ENCODE measurements at places on chromosomes 6 and 20.

DNA sequence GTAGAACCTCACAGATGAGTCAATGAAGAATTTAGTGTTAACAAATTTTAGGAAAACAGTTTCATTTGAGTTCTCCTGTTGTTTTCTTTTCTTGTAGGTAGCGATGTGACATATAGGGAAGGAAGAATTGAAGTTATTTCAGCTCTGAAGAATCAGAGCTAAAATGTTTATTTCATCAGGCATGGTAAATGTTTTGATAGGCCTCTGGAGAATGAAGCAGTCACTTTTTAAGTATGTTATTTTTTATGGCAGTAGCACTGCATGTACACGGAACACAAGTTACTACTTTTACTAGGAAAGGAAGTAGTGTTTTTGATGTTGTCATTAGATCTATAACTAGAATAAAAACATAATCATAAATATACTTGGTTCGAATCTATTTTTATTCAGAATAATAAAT, 1357.3 kb upstream of the CITED2 start:
- no peak for DNase-seq

GRCh38 chr20:33524261-33524660, 34.4 kb downstream of the CBFA2T2 start:
- DNase-seq, result no peak

GRCh38 chr6:130852844-130853554, 25.8 kb downstream of the SMLR1 start:
- no peak for DNase-seq

GRCh38 chr6:27238010-27238983, 9.2 kb upstream of the PRSS16 start:
- DNase-seq, result no peak

DNA sequence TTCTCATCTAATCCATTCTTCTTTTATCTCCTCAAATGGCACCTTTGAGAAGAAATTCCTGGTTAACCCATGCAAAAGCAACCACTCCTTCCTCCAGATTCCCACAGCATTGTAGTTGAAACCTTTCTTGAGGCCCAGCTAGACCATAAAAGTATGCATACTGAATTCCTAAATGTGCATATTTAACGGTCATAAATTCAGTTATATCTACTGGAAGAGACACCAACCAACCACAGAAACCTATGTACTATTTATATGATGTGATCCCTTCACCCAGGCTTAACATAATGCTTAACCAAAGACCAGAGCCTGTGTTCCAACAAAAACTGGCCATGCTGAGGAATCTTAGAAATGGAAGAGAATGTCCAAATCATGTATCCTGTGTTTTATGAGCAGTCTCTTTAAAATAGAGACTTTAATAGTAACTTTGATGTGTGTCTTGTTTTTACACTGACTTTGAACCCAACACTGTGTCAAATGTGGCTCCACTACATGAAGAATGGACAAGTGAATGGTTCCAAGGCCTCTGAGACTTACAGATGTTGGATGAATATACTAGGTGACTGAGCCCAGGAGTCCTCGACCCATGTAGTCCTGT, 11.4 kb upstream of the TAF8 start:
- DNase-seq, result no peak

DNA sequence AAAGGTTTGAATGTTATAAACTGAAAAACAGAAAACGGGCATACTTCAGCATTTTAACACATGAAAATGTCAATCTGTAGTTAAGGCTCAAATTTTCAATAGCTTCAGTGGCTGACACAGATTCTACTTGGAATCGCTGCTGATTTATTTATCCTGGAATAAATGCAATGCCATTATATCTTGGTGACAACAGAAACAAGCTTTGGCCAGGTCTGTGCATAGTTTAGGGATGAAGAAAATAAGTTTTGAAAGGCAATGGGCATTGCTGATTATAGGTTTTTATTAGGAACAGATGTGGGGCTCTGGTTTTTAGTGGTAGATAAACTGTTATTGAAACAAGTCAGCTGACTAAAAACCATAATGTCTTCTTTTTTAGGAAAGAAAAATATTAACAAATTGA, 96.8 kb upstream of the SOX4 start:
- no peak for DNase-seq

- no peak for DNase-seq
These were observed 15.1 kb downstream of the KCNS1 start for GRCh38 chr20:45085867-45086266.

DNA sequence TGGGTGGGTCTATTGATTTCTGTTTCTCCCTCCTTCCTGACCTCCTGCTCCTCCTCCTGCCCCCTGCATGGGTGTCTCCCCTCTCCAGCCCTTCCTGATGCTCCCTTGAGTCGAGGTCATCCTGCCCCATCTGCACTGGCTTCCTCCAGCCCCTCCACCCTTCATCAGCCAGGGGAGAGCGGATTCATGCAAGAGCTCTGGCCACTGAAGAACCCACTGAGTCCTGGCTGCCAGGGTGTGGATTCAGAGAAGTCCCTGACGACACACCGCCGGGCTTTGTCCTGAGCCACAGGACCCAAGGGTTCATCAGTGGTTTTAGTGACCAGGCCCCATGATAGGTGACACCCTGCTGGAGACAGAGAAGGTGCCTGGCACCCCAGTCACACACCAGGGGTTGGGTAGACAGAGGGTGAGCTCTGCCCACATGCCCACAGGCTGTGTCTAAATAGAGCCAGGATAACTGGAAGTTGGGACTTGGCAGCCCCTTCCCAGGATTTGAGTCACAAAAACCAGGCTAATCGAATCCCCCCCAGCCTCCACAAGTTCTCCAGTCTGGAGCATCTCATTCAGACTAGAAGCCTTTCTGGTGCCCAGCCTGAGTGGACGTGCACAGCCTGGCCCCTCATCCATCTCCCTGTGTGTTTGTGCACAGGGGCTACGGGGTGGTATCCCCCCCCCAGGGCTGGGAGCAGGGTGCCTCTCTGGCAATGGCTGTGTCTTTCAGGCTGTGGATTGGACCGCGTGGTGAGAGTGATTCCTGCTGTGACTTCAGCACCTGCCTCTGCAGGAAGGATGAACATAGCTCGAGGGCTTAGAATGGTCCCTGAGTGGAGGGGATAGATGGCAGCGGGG, 1.2 kb downstream of the GFRA4 start:
- no peak for DNase-seq

GRCh38 chr6:19599796-19600464, 237.2 kb upstream of the ID4 start:
- no peak for DNase-seq

DNA sequence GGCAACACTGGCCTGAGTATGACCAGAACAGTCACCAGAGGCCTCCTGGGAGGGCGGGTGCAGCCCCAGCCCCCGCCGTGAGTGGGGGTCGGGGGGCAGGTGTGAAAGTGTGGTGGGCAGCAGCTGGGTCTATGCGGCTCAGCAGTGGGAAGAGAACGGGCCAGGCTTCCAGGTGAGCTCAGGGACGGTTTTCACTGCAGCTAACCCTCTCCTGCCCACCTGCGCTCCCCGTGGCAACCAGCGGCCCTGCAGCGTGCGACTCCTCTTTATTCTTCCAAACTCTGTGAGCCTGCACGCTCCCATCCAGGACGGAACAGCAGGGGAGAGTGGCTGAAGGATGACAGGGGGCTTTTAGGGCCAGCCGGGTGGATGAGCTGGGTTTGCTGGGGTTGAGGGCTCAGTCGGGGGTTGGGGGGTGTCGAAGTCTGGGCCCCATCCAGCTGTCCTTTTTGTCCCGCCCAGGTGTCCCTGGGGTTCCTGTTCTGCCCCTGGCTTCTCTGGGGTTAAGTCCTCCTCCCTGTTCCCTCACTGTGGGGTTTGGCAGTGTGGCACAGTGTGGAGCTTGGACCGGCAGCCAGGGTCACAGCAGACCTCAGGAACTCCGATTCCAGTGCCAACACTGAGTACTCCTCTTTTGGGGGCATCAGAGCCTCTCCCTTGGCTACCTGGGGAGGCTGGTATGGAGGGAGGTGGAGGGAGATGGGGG, 859 bp upstream of the BIRC7 start:
- DNase-seq, result peak; percentile 91

DNA sequence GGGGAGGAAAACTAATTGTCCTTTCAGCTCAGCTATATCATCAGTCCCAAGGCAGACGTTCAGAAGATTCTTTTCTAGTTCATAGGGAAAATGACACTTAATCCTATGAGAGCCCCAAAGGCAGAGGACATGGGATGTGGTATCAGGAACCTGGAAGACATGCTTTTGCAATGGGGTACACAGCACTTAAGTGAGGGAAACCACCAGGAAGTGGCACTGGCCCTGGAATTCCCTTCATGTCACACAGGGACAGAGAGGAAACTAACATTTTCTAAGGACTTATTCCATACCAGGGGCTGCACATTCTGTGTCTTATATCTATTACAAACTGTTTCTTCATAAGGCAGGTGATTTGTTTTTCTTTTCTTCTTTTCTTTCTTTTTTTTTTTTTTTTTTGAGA, 28.2 kb downstream of the VPS52 start:
- no peak for DNase-seq

DNA sequence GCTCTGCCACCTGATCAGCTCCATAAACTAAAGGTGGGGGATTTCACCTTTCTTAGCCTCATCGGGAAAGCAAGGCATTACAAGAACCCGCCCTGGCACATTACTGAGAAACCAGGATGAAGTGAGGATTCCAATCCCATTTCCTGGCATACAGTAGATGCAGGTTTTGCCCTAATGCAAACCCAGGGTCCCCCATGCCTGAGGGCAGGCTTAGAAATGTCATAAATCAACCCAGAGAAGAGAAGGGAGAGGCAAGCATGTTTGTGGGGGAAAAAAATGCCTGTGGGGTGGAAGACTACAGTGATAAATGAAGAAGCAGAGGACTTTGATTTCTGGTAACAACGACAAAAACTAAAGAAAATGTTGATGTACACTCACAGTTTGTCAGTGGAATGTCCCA, 18.0 kb upstream of the PMEPA1 start:
- DNase-seq, result no peak

- no peak for DNase-seq
These were observed 32.8 kb downstream of the FAM8A1 start for GRCh38 chr6:17632934-17633333.

GRCh38 chr20:37072293-37073196, 23.3 kb downstream of the RBL1 start:
- no peak for DNase-seq

GRCh38 chr6:129536271-129536670, 173.7 kb downstream of the ARHGAP18 start:
- no peak for DNase-seq

GRCh38 chr6:158018041-158018771, 36.5 kb downstream of the SYNJ2 start:
- no peak for DNase-seq

DNA sequence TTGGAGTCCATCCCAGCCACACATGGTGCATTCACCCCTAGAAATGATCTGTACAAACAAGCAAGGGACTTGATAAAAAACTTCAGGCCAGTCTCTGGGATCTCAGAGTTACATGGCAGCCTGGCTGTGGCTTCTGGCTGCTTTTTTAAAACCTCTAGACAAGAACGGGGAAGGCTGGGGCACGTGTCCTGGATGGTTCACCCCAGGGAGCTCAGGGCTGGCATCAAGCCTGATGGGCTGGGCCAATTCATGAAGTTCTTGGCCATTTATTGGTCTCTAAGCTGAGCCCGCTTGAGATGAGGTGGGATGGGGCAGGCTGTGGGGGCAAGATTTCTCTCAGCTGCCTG, 10.4 kb upstream of the ZFAND3 start:
- DNase-seq, result no peak

DNA sequence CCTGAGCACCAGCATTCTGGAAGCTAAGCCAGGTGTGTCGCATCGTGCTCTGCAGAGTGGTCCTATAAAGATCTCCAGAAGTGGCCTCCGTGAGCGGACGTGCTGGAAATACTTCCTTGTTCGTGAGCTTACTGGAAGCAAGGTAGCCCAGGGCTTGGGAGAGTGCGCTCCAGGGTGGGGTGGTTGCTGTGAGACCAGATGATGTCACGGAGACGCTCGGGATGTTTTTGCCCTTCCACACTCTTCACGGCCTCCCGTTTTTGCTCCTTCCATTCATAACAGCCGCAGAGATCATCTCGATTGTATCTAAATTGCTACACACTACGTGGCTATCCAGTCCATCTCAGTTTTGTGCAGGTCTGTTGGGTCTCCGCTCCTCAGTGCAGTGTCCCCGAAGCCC, 373.4 kb downstream of the THBS2 start:
- DNase-seq, result no peak

DNA sequence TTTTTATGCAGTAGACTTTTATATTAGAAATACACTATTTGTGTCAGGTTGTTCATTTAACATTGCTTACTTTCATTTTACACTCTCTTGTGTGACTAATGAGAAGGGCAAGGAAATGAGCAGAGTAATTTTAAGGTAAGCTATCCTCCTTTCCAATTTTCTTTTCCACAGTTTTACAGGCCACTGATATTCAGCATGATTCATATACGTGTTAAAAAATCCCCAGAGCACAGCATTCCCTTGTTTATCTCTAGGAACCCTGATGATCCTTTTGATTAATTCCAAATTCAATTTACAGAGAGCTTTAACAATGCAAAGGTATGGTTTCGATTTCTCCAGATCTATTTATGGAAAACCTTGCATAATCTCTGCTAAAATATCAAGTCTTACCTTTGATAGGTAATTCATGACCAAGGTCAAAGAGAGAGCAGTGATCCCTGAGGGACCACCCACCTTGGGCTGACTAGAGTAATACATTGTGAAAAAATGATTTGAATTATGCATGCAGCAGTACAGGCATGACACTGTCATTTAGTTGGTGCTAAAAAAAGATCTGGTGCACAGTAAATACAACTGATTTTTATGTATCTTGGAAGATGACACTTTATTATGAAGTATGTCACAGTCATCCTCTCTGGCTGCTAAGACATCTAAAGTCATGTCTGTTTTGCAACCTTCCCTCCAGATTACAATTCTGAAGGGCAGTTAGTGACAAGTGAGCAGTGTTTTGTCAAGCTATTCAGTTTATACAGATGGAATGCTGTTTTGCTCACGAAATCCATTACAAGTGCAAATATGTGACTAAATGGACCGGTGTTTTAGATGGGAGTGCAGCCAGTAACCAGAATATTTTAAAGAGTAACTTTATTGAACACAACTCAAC, 736.6 kb downstream of the EPHA7 start:
- DNase-seq, result no peak

GRCh38 chr20:8413691-8414090, 281.6 kb downstream of the PLCB1 start:
- DNase-seq, result no peak

DNA sequence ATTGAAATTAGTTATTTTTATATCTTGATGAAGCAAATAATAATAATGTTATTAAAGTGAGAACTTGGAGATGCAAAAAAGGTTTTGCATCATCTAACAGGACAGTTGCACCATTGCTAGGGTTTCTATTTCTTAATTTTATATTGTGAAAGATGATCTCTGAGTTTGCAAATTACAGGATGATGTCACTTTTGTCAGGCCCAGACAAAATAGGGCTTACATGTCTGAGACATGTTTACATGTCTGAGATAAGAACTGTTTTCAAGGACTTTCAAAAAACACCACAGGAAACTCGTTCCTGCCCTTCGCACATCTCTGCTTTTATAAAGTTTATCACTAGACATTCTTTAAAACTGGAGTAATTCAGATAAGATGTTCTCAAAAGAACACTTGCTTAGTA, 1075.8 kb upstream of the MANEA start:
- no peak for DNase-seq

DNA sequence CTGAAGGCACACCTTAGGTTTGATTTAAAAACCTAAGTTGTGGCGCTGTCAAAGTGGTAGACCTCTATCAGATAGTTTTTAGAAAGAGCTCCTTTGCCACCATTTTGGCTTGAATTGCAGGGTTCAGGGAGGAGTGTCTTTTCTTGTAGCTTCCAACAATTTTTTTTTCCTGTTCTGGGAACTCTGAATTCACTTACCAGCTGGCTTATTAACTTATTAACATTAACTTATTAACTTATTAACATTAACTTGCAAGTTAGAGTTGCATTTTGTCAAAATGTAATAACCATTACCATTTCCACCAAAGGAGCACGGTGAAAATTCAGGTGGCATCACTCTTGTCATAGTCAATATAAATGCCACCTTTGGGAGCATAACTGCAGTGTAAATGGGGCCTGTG, 181.9 kb downstream of the ISM1 start:
- no peak for DNase-seq

Measured in T47D (cell line).